ENCODE measurements at places on chromosomes 7 and 10.

GRCh38 chr10:123847686-123848432, 43.7 kb downstream of the CPXM2 start:
- peak; percentile 26 for DNase-seq

DNA sequence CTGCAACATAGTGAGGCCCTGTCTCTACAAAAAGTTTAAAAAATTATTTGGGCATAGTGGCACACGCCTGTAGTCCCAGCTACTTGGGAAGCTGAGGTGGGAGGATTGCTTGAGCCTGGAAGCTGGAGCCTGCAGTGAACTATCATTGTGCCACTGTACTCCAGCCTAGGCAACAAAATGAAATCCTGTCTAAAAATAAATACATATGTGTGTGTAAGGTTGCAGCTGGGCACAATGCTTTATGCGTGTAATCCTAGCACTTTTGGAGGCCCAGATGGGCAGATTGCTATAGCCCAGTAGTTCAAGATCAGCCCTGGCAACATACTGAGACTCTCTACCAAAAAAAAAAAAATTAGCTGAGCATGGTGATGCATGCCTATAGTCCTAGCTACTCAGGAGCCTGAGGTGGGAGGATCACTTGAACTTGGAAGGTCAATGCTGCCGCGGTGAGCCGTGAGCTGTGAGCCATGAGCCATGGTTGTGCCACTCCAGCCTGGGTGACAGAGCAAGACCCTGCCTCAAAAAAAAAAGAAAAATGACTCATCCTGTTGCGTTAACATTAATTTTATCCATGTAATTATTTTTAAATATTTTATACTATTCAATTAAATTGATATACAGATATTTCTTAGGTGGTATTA, 38.3 kb downstream of the CCAR1 start:
- no peak for DNase-seq

DNA sequence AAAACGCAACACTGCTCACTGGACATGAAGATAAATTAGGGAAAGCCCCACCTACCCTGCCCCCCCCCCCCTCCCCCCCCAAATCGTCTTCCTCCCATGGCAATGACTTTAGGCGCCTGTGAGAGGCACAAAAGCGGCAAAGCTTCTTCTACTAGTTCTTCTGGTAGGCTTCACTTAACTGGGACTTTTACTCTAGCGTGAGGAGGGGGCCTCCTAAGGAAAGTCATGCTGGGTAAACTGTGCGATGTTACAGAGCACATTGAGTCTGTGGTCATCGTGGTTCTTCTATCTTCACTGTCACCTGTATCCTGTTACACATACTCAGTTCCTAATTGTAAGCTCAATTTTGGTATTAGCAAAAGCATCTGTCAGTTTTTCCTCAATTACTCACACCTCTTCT, 25.1 kb downstream of the HSPB1 start:
- DNase-seq: no peak

DNA sequence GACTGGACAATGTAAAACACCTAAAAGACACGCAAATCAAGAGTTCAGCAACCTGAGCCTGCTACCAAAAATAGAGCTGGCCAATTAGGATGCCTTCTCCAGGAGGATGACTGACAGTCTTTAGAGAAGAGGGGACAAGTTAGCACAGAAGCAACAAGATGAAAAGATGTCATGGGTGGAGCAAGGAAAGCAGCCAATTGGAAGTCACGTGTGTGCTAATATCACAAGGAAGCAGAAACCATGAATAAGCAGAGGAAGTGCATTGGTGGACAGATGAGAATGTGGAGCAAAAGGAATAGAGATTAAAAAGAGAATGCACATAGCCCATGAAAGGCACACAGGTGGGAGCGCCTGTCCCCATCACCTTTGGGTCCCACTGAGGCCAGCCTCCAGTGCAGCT, 148.1 kb downstream of the SLC25A13 start:
- no peak for DNase-seq

DNA sequence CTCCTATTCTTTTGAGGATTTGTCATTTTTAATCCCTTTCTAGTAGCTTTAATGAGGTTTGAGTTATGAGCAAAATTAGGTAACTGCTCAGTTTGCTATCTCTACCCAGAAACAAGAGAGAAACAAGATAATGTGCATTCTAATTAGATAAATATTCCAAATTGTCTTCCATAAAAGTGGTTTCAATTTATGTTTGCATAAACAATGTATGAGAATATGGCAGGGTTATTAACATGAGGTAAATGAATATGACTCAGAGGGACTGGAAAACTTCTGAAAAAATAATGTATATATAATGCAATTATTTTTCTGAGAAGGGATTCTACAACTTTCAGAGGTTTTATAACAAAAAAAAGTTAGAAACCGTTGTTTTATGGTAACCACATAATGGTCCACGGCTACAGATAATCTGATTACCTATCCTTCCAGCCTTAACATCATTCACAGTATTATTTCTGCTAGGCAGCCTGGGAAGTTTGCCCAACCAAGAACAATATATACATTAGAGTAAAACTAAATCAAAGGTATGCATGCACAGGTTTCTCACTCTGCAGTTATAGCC, 101.2 kb downstream of the CRPPA start:
- no peak for DNase-seq

- DNase-seq: no peak
Measured at GRCh38 chr7:1368682-1369571, 90.3 kb downstream of the MICALL2 start.
